ENCODE measurements at places on chromosomes 1 and 21.
A peak's percentile ranks its signal among the peaks of the same experiment; 100 is the strongest.

GRCh38 chr1:36516372-36517010 is 33.8 kb upstream of the CSF3R start:
- DNase-seq, result peak; percentile 30

DNA sequence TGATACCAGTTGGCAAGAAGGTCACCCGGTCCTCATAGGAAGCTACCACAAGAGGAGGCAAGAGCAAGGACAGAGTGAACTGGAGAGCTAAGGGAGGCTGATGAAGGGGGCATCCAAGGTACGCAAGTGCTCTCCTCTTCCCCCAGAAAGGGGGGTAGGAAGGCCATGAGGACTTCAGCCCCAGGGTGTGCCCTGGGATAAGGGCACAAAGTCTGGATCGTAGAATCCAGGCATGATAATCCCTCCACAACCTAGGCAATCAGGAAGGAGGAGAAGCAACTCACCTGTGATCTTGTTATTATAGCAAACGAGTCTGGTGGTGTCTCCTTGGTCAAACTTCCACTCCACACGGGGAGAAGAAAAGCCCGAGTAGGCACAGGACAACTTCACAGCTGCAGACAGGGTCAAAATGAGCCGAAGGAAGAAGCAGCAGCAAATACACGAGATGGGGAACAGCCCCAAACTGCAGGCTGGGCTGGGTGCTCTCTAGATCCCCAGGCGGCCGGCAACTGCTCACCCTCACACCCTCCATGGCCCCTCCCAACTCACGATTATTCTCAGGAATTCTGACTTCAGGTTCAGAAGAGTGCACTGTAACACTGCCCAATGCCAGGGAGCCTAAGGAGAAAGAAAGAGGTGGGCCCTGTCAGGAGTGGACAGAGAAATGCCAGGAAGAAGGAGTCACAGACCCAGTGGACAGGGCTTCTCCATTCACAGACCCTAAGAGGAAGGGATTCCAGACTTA is 20.0 kb downstream of the F11R start:
- DNase-seq, result no peak

GRCh38 chr1:154999571-155000410 is 2.8 kb upstream of the ZBTB7B start:
- DNase-seq, result peak; percentile 53

GRCh38 chr1:181424786-181425403 is 58.4 kb upstream of the CACNA1E start:
- peak; percentile 80 for DNase-seq

GRCh38 chr1:78419309-78419708 is 71.5 kb upstream of the PTGFR start:
- no peak for DNase-seq
